SHP77 treated with DMSO at 0.1 percent for 48 hours (cell line): ENCODE measurements at places on chromosomes 2 and 18.
A peak's percentile ranks its signal among the peaks of the same experiment; 100 is the strongest.

DNA sequence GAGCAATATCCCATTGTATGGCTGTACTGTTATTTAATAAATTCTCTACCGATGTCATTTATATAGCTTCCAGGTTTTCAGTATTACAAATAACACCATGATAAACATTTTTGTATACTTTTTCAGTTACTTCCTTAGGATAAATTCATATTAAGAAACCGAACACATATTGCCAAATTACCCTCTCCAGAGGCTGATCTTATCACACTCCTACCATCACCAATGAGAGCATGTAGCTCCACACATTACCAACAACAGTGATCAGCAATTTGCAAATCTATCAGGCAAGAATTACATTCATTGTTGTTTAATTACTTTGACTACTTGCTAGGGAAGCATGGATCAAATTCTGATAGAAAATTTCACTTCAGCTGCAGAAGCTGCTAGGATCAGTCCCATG is 5.8 kb upstream of the NDUFV2 start:
- DNase-seq, result no peak

- no peak for DNase-seq
These were observed 73.3 kb upstream of the FAM98A start for GRCh38 chr2:33672389-33672788.

- DNase-seq, result no peak
These were observed 80.5 kb downstream of the TMEM185B start for GRCh38 chr2:120142528-120143219.

DNA sequence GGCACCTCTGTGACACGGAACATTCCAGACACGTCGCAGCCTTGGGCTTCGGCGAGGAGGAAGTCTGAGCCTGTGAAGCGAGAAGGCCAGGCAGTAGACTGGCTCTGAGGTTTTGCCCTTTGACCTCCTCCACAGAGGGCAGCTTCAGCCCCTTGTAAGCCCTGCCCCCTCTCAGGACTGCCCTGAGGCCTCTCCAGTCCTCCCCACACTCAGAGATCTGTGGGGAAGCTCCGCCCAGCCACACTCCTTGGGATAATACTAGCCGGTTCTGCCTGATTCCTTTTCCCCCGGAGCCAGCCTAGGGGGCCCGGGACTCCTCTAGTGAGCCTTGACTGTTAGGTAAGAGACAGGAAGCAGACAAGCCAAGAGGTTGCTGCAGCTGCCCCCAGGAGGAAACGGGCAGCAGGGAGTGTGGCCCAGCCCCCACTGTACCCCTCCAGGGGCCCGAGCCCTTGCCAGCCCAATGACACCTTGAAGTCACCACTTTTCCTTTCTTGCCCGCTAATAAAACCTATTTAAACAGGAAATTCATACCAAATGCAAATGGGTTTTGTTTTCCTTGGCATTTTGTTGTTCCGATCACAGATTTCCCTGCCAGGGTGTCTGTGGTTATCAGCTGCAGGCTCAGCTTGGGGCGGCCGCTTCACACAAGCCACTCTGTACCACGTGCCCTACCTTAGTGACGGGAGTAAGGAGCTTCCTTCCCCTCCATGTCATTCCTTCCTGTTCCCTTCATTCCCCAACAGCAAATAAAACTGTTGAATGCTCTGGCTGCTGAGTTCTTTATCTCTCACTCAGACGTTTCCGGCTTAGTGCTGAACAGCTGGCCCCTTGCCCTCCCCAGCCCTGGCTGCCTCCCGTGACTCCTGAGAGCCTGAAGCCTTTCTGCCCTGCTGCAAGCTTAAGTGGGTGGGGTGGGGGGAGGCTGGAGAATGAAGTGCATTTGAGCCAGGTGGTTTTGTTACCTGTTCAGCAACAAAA is 124.7 kb downstream of the CABLES1 start:
- peak; percentile 71 for DNase-seq

DNA sequence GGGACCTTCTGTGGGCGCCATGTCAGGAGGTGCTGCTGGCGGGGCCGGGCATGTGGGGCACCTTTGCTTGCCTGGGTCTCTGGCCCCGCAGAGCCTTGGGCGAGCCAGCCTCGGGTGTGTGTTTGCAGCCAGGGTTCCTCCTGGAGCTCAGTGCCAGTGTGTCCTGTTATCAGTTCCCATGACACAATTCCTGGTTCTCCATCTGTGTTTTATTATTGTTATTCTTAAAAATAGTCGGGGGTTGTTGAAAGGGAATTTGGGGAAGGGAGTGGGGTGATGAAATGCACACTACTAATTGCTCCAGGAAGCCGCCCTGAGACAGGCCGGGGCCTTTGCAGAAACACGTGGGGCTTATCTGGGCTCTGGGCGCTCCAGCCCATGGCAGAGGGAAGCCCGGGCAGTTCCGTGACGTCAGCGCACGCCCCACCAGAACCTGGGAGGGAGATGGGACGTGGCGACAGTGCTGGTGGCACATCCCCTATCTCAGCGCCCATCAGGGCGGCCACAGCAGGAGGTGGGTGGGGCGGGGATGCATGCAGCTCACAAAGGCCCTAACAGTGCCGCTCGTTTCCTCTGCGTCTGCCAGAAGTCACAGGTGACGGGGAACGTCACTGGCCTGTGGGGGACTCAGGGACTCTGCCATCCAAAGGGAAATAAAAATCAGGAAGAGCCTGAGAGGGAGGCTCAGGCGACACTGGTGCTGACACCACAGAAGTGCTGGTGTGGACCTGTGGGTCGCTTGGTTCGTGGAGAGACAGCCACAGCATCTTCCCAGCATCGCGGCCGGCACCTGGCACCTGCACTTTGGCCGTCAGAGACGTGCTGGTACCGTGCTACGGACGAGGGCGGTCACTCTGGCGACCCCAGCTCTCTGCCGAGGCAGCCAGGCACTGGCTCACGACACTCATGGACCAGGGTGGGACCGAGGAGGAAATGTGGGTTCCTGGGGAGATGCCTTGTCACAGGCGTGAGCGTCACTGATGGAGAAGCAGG is 131.0 kb downstream of the NFATC1 start:
- DNase-seq, result no peak

GRCh38 chr2:40274270-40274669 is 177.6 kb downstream of the SLC8A1 start:
- no peak for DNase-seq

- no peak for DNase-seq
These were observed 24.3 kb upstream of the ARHGAP25 start for GRCh38 chr2:68710336-68710735.

DNA sequence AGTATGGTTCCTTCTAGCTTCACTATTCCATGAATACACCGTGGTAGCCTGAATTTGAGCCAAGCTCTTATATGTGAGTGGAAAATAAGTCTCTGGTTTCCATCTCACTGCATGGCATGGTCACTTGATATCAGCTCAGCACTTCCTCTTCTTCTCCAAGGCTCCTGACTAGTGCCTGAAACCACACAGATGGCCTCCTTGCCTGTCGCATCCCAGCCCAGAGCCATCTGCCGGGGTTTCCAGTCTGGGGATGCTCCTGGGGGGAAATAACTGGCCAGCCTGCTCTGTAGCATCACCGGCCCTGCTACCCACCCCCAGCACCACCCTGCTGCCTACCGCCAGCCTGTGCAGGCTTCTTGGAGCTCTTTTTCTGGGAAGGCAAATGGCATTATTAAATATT is 7.7 kb upstream of the MARCHF4 start:
- no peak for DNase-seq

- no peak for DNase-seq
These were observed 42.1 kb upstream of the EVA1A start for GRCh38 chr2:75602724-75603342.

DNA sequence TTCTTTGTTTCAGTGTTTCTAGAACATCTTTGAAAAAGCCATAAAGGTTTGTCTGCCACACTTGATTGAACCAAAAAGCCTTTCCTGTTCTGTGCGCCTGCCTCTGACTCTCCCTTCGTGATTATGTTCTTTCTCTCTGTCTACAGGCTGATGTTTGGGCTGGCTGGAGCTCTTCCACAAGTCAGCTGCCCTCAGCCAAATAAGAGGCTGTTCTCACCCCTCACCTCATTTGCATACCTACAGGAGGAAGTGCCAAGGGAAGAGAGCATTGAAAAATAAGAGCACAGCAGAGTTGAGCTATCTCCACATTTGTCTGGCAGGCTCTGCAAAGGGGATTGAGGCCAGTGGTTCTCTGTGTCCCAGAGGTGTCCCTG is 15.8 kb downstream of the INPP5D start:
- no peak for DNase-seq

GRCh38 chr18:22685788-22686187 is 247.3 kb upstream of the RBBP8 start:
- DNase-seq, result no peak

- DNase-seq, result no peak
These were observed 145.8 kb downstream of the BABAM2 start for GRCh38 chr2:28036307-28036706.

DNA sequence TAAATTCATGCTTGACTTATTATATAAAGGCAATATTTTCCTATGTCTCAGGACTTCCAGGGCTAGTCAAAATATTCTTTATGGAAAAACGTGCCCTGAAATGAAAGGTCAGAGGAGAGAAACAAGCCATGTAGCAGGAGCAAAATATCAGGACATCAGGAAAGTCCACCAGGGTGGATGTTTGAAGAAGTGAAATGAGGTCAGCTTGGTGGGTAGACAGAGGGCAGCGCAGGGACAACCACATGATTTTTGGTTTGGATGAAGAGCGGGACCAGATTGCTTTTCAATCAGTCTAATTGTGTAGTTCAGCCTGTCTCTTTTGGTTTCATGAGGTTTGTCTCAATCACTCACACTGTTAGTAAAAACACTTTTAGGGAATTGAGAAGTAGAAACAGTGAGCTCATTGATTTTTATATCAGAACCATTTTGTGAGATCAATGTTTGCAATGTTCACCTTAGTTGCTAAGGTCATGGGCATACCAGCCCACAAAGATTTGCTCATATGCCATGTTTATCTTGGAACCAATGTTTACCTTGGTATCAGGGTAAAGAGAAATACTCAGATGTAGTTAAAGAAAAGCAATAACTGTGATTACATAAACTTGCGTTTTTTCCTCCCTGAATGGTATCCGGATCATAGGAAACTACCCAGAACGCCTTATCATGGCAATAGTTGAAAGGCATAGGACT is 32.1 kb downstream of the GKN2 start:
- DNase-seq, result no peak

GRCh38 chr18:4260107-4260506 is 195.0 kb downstream of the DLGAP1 start:
- DNase-seq, result no peak

GRCh38 chr2:106800976-106801655 is 84.9 kb downstream of the ST6GAL2 start:
- no peak for DNase-seq

GRCh38 chr2:150495993-150496627 is 8.6 kb upstream of the RND3 start:
- DNase-seq, result no peak

GRCh38 chr2:178363252-178363651 is 87.7 kb downstream of the PRKRA start:
- no peak for DNase-seq

DNA sequence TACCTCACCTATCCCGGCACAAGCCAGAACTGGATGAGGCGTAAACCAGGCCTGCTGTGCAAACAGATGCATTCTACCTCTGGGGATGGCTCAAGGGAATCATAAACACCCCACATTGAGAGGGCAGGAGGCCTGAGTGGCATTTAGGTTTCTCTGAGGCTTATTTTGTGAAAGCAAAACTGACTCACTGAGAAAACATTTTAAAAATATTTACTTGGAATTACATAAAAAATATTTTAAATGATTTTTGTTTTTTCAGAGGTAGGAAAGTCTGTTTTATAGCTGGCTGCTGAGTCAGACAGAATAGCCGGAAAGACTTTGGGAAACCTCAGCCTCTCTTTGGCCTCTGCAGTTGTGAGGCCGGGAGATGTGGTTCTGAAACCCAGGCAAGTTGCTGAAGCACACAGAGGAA is 244.1 kb downstream of the NCKAP5 start:
- peak; percentile 34 for DNase-seq

GRCh38 chr2:3656762-3657721 is 958 bp upstream of the ALLC start:
- no peak for DNase-seq

- no peak for DNase-seq
These were observed 300.0 kb downstream of the PDE11A start for GRCh38 chr2:177772529-177772928.

DNA sequence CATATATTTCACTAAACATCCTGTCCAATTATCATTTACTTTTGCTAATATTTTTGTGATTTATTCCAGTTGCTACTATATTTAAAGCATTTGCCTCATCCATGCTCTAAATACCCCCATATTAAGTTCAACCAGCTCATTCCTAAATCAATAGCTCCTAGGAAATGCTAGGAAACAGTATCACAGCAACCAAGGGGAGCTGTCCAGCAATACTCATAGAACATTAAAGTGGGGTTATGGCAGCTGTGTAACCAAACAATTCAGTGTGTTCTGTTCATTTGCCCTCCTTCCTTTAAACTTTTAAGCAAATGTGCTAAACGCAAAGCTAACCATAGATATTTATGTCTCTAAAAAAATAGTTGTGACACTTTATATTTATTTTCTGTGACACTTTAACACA is 41.1 kb downstream of the ACVR1C start:
- DNase-seq, result no peak

- no peak for DNase-seq
These were observed 24.9 kb downstream of the COPS9 start for GRCh38 chr2:240111253-240111652.

DNA sequence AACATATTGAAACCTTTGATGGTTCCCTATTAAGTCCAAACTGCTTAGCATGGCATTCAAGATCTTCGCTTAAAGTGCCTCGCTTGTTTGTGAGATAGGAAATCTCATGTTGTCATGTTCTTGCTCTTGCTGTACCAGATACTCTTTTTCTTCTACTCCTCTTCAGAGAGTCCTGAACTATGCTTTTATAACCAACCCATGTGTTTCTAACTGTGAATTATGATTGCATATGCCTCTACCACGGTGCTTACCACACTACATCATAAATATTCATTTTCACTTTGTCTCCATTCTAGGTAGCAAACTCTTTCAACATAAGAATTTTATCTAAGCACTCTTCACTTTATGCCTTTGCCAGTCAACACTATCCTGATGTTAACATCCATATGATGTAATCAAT is 23.6 kb downstream of the STAT4 start:
- no peak for DNase-seq

GRCh38 chr2:160418398-160418765 is 75.2 kb downstream of the RBMS1 start:
- no peak for DNase-seq

GRCh38 chr2:111191877-111192276 is 71.2 kb downstream of the BCL2L11 start:
- DNase-seq, result no peak

GRCh38 chr2:190184460-190184859 is 121.9 kb upstream of the MSTN start:
- DNase-seq, result no peak

GRCh38 chr2:211860224-211860623 is 678.4 kb downstream of the ERBB4 start:
- DNase-seq, result no peak

DNA sequence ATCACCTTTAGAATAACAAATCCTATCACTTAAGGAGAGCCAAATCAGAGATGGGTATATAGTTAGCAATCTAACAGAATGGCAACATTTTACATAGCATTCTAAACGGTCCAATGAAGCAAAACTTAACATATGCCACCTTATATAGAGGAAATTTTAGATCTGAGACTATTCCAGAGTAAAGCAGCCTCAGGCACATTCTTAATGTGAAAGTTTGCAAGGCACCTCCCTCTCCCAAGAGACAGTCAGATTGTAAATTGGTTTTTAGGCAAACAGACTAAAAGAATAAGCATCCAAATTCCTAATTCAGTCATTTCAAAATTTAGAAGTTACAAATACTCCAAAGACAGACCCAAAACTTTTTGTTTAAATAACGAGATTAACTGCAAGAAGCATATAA is 292.9 kb downstream of the STK39 start:
- no peak for DNase-seq

- no peak for DNase-seq
These were observed 283.3 kb upstream of the VWC2L start for GRCh38 chr2:214127571-214127970.

GRCh38 chr18:48213791-48214190 is 195.4 kb downstream of the ZBTB7C start:
- DNase-seq, result no peak
